ENCODE measurements at places on chromosomes 13 and 19.

GRCh38 chr13:78265098-78265497 is 338.3 kb downstream of the POU4F1 start:
- DNase-seq: no peak

- no peak for DNase-seq
Measured at GRCh38 chr13:98133946-98134345, 8.9 kb upstream of the FARP1 start.

DNA sequence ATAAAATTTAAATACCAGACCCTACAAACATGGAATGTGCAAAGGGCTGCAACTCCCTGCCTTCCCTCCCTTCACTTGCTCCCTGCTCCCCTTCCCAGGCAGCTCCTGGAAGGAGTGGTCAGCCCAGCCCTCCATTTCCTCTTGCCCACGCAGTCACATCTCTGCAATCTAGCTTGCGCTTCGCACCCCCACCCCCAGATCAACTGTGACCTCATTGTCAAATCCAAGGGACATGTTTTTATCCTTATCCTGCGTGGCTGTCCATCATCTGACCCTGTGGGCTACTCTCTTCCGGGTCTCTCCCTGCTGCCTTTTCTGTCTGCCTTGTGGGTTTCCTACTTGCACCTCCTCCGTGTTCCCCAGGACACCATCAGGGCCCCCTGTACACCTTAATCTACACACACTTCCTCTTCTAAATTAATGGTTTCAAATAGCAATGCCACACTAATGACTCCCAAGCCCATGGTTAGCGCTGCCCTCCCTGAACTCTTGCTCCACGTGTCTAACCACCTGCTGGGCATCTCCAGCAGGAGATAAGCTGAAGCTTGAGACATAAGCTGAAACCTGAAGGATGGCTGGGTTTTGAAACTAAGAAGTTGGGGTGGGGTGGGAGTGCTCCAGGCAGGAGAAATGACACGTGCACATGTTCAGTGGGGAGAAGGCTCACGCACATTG is 118.3 kb downstream of the USP12 start:
- no peak for DNase-seq

DNA sequence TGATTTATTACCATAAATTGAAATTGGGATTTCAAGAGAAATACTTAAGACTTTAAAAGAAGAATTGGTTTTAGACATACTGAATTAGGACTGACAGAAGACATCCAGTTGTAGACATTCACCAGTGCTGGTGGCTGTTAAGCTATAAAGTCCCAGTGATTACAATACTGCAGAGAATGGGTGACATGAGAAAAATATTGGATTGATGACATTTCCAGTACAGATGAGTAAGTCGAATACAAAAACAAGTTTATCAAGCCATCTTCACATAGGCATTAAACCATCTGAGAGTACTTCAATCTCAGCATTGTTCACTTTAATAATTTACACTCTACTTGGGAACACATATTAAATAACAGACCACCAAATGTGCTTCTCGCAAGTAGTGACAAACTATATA is 66.8 kb downstream of the TBC1D4 start:
- DNase-seq: no peak

DNA sequence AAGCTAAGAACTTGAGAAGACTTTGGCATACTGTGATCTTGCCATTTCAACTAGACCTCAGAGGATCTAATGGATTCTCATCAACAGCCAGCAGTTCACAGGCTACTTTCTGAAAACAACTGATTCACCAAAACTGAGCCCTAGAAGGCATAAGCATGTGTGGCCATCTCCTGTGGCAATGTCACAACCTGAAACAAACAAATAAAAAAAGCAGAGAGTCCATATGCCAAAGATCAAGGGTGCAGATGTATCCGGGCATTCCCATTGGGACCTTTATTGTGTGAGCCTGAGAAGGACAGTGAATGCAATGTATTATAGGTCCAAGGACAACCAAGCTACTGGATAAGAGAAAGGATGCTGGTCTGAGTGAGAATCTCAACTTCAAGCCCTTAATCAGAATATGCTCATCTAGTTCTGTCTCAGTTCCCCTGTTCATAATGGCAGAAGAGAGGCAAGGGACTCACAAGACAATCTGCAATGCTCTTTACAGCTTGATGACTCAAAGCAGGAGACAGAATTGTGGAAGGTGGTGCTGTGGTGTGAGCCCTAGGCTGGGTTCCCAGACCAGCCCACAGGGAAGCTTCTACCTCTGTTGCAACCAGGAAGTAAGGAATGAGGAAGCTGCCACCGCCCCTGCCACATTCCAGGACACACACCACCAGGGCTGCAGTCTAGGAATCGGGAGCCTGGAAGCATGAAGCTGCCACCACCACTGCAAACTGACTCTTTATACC is 133.7 kb downstream of the RAP2A start:
- DNase-seq: peak; percentile 53

- DNase-seq: no peak
Measured at GRCh38 chr13:110696776-110697175, 9.1 kb downstream of the CARS2 start.

DNA sequence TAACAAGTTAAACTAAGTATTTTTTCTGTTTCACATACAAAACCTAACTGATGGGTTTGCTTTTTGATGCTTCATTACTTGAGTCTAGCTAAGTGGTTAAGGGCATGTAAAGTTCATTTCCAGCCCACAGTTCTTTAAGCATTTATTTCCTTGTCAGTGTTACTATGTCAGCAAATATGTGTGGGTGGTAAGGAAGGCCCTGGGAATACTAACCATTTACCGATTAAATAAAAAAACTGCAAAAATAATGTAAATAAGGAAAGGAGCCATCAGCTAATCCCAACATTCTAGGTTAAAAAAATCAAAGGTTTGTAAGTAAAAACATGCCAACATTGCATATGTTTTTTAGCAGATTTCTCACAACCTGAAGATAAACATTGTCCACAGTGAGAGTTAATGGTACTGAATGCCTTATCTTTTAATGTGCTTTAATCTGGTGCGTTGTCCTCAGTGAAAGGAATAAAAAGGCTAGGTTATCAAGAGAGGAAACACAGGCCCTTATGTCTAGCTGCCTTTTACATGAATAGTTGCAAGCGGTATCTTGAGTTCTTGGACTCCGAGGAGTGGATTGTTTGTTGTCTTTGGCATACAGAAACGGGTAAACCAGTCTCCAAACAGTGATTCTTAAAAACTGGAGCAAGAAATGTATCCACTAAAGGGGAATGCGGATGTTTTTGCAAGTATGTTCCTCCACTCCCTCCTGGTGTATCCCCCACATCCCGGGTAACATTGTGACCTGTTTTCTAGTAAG is 949.6 kb upstream of the SLC10A2 start:
- no peak for DNase-seq

- DNase-seq: no peak
Measured at GRCh38 chr13:99041337-99041736, 63.5 kb upstream of the DOCK9 start.

DNA sequence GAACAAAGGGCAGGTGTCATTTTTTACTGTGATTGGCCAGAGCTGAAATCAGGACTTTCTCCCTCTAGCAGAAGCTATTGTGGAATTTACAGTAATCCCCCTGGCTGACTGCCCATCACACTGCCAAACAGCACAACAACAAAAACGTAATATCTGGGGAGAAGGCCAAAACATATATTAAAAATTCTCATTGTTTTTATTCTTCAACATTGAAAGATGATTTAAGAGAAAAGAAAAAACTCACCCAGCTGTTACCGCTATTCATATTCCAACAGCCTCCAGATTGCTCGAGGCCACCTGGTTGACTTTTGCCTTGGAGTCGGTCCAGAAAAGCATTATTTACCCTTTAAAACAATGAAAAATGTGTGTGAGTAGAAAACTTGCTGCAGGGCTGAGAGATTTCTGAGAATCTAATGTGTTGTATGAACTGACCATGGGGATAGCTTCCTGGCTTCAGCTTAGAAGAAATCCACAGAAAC is 97.2 kb downstream of the EPSTI1 start:
- DNase-seq: no peak

DNA sequence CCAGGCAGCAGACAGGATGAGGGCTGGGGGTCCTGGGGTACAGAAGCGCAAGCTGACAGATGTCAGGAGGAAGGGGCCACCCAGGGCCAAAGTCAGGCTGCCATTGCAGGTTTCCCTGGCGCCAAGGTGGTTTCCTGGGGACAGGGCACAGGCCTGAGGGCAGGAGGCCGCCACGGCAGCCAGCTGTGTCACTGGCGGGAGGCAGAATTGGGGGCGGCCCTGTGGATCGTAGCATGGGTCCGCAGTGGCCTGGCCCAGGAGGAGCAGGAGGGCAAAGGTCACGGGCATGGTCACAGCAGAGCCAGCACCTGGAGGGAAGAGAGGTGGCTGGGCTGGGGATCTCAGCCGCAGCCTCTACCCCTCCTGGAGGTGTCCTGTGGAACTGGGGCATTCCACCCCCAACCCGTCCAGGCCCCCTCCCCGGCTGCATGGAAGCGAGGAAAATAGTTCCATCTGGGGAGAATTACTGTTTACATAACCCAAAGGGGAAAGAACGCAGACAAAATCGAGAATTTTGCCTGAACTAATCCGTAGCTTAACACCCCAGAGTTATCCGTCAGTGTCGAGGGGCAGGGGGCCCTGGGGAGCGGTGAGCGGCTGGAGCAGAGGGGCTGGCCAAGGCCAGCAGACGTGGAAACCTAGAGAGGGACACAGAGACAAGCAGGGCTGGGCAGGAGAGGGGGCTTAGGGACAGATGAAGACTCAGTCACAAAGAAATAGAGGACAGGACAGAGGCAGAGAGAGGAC is 1.9 kb downstream of the NTN5 start:
- DNase-seq: no peak

- no peak for DNase-seq
Measured at GRCh38 chr19:55319785-55320184, 5.4 kb downstream of the TMEM150B start.

- no peak for DNase-seq
Measured at GRCh38 chr19:55487924-55488687, at the start of gene SSC5D. Gene SSC5D (plus strand): TSS chr19:55488436. CDS start chr19:55488590, 154 bp downstream.

- DNase-seq: no peak
Measured at GRCh38 chr13:77456271-77456670, 79.2 kb upstream of the SCEL start.

- no peak for DNase-seq
Measured at GRCh38 chr13:21383090-21383489, 76.0 kb downstream of the ZDHHC20 start.

Measured in epithelial cell of prostate (primary cell).